Activated T-cell treated with anti-CD3 and anti-CD28 coated beads for 24 hours (primary cell): ENCODE measurements at places on chromosomes 7 and 10.
A peak's percentile ranks its signal among the peaks of the same experiment; 100 is the strongest.

DNA sequence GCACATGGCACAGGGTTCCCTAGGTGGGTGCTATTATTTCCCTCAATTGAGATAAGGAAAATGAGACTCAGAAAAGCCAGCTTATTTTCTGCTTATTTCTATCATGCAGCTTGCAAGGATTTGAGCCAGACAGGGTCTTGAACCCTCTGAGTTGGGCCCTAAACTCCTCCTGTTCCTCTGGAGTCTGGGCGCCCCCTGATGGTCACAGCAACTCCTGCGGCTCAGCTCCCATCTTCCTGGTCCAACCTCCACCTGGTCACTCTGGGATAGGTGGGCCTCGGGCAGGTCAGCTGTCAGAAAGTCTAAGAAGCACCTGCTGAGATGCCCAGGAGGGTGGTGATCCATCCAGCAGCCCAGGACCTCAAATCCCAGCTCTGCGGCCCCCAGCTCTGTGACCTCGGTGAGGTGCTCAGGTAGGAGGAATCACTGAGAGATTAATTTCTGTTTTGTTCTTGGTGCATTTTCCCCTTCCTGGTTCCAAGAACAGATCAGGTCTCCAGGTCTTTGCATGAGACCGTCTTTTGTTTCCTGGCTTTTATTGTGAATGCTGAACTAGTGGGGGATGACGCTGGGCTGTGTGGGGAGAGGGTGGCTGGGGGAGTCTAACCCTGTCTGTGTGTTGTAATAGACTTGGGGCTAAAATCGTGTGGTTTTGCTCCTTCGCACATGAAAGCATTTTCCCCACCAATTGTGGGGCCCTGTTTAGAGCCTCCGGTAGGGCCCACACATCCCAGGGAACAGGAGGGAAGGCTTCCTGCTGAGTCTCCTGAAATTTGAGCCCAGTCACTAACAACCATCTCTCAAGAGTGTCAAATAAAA lies 32.8 kb downstream of the TMEM130 start:
- DNase-seq = no peak

GRCh38 chr7:2224491-2224928 lies 8.2 kb downstream of the MAD1L1 start:
- no peak for DNase-seq

DNA sequence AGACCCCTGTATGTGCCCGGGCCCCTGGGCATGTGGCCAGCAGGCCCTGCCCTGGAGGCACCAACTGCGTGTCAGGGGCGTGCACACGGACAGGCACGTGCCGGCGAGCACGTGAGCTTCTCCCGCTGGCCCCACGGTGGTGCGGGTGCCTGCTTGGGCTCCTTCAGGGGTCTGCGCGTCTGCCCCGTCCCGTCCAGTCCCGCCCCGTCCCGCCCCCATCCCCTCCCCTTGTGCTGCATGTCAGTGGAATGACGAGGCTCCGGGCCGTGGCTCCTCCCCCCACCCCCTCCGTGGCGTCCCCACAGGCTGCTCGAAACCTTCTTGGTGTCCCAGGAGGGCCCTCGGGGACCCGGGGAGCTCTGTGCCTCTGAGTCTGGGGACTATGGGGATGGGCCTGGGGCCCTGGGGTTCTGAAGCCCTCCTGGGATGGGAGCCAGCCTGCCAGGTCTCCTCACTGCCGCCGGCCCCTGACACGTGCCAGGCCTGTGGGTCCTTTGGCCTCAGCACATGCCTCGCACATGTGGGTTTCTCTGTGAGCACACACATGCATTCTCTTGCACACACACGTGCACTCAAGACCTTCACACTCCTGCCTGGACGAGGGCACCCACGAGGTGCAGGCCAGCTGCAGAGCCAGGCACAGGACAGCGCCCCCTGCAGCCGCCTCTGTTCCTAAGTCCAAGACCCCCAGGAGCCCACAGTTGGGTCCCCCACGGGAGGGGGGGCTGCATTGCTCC lies 27.5 kb upstream of the AMZ1 start:
- DNase-seq = no peak

- DNase-seq = no peak
These were observed 223.5 kb downstream of the GLRX3 start for GRCh38 chr10:130359711-130360110.

- DNase-seq = no peak
These were observed 139.1 kb downstream of the MARCHF5 start for GRCh38 chr10:92430103-92430502.

- no peak for DNase-seq
These were observed 239.5 kb upstream of the PITRM1 start for GRCh38 chr10:3412071-3412582.

- DNase-seq = no peak
These were observed 150.5 kb upstream of the IGFBP3 start for GRCh38 chr7:46071601-46072000.

DNA sequence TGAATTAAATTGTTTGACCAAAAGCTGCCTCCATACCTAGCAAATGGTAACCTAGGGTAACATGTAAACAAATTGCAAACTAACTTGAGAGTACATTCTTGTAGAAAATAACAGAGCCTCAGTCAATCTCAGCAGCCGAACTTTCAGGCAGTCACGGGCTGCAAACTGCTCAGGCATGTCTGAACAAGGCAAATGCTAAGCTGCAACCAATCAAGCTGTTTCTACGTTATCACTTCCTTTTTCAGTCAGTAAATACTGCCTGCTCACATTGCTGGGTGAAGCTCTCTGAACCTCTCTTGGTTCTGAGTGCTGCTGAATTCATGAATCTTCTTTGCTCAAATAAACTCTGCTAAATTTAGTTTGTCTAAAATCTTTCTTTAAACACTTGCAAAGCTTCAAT lies 1212.4 kb downstream of the SORCS1 start:
- DNase-seq = no peak

GRCh38 chr10:33263453-33263852 lies 71.0 kb downstream of the NRP1 start:
- no peak for DNase-seq

GRCh38 chr10:11578802-11579255 lies 32.6 kb downstream of the USP6NL start:
- peak; percentile 54 for DNase-seq

DNA sequence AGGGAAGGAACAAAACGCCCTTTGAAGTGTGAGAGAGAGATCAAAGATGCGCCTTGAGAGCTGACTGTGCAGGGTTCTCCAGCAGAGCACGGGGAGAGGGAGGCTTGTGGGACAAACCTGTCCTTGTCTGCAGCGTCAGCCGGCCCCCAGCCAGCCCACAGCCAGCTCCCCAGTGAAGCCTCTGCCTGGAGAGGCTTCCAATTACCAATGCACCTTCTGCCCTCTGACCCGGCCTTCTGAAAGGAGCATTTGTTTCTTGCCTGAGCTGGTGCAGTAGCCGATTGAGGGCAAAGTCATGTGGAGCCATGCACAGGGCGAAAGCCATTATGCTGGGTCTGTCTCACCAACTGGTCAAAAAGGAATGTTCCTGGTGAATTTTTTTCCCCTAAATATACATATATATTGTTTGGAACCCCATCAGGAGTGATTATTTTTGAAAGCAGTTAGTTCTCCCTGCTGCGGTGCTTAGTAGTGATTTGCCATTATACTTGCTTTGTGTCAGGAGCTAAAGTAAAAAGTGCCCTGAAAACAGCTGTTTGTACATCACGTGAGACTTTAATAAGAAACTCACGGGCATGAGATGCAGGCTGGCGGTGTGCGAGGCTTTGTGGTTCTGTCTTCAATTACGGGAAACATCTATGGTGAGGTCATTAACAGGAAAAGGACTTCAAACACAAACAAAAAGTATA lies 268.6 kb downstream of the KLF6 start:
- DNase-seq = no peak

- DNase-seq = no peak
These were observed 3.6 kb upstream of the CDH23 start for GRCh38 chr10:71392791-71393781.

GRCh38 chr7:90492250-90492649 lies 22.8 kb downstream of the PTTG1IP2 start:
- no peak for DNase-seq

GRCh38 chr10:71372882-71373495 lies 23.7 kb upstream of the CDH23 start:
- DNase-seq = no peak

DNA sequence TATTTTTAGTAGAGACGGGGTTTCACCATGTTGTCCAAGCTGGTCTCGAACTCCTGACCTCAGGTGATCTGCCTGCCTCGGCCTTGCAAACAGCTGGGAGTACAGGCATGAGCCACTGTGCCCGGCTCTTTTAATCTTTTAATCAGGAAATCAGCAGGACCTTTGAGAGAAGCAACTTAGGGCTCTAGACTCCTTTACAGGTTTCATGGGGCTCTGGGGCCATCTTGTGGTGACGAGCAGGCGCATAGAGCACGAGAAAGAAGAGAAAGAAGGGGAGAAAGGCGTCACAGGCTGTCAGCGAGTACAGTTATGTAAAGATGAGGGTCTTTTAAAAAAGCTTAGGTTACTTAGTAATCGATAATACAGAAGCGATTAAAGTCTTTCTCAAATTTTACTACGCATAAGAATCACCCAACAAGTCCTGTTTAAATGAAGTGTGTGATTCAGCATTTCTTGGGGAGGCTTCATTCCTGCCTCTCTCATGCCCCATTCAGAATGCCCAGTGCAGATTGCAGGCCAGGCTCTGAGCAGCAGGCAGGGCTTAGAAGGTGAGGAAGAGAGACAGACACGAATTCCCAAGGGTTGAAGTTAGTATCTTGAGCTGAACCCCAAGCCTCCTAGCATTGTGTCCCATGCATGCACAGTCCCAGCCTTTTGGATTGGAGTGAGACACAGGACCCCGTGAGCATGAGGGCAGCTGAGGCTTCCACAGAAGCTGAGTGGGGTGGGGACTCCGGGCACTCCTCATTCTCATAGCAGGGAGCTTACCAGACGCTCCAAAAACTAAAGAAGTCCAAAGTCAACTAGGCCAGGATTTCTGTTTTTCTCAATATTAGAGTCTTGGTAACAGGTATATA lies 23.6 kb upstream of the PFKP start:
- peak; percentile 36 for DNase-seq

- no peak for DNase-seq
These were observed 32.3 kb downstream of the SLC16A9 start for GRCh38 chr10:59677253-59677831.

DNA sequence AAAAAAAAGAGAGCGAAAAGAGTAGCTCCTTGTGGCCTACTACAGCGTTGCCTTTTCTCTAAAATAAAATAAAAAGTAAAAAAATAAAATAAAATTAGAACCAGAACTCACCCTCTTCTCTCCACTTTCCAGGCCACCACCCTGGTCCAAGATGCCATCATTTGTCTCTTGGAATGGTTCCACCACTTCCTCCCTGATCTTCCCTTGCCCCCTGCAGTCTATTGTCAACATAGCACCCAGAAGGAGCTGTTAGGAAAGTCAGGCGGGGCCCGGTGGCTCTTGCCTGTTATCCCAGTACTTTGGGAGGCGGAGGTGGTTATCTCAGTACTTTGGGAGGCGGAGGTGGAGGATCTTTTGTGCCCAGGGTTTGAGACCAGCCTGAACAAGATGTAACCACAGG lies 7.6 kb upstream of the GRID2IP start:
- no peak for DNase-seq

DNA sequence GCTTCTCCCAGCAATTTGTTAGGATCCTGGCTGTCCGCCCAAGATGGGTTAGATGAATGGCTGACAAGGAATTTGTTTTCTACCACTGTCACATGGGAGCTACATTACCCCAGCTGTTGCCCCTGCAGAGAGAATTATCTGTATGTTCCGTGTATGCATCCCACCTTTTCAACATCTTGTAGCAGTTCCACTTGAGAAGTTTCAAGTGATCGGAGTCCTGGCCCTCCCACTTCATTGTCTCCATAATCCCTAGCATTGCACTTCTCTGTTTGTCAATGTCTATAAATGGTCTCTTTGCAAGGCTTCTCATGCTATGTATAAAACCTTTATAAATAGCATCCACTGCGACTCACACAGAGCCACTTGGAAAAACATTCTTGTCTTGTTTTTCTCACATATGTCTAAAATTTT lies 972.5 kb downstream of the CNTNAP2 start:
- no peak for DNase-seq
